Choroid plexus epithelial cell (primary cell): ENCODE measurements at places on chromosomes 4 and X.

- no peak for DNase-seq
These were observed 54.6 kb upstream of the ANK2 start for GRCh38 chr4:112994732-112995464.

DNA sequence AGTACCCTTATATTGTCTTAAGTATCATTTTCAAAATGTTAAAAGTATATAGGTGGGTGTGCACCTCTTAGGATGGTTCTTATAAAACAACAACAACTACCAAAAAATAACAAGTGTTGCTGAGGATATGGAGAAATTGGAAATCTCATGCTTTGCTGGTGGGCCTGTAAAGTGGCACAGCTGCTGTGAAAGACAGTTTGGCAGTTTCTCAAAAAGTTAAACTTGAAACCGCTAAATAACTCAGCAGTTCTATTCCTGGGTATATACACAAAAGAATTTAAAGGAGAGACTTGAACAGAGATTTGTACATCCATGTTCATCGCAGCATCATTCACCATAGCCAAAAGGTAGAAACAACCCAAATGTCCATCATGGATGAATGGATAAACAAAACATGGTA is 65.5 kb downstream of the HAND2 start:
- DNase-seq: no peak

- DNase-seq: no peak
These were observed 54.6 kb downstream of the CFAP299 start for GRCh38 chr4:80390178-80390577.

- DNase-seq: peak; percentile 39
These were observed 314.5 kb downstream of the GPAT3 start for GRCh38 chr4:83850435-83850834.

DNA sequence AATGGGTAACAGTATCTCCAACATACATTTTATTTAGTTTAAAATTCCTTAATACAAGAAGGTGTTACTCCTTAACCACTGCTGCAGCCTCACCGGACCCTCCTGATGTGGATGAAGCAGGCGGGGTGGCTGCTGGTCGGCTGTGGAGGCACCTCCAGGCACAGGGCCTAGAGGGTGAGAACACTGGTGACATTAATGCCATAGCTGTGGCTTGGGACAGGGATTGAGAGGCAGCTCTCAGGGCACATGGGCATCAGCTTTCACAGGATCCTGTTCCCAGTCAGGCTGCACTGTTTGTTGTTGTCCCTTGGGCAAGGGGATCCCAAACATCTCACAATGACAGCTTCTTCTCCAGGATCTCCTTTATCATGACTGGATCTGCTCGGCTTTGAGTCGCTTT is 90.0 kb downstream of the GATB start:
- no peak for DNase-seq

- DNase-seq: no peak
These were observed 82.0 kb downstream of the ANOS1 start for GRCh38 chrX:8649969-8650368.
